ENCODE measurements at places on chromosomes 16 and 17.

GRCh38 chr16:67644038-67644437 is 906 bp upstream of the CARMIL2 start:
- DNase-seq = no peak

DNA sequence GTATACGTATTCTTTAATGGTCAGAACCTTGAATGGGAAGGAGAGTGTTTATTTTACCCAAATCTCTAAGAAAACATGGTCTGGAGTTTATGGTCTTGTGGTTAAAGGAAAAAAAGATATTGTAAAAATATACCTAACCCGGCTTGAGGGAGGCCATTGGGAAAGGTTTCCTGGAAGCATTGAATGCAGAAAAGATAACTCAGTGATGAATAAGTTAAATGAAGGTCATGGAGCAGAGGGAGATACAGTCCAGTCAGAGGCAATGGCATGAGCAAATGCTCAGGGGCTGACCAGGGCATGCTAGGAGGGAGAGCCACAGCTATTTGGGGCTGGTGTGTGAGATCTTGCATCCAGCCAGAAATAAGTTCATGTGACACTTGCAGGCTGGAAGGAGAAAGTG is 430.4 kb upstream of the CDH5 start:
- no peak for DNase-seq

GRCh38 chr16:880471-881171 is 80.1 kb upstream of the GNG13 start:
- DNase-seq = no peak

DNA sequence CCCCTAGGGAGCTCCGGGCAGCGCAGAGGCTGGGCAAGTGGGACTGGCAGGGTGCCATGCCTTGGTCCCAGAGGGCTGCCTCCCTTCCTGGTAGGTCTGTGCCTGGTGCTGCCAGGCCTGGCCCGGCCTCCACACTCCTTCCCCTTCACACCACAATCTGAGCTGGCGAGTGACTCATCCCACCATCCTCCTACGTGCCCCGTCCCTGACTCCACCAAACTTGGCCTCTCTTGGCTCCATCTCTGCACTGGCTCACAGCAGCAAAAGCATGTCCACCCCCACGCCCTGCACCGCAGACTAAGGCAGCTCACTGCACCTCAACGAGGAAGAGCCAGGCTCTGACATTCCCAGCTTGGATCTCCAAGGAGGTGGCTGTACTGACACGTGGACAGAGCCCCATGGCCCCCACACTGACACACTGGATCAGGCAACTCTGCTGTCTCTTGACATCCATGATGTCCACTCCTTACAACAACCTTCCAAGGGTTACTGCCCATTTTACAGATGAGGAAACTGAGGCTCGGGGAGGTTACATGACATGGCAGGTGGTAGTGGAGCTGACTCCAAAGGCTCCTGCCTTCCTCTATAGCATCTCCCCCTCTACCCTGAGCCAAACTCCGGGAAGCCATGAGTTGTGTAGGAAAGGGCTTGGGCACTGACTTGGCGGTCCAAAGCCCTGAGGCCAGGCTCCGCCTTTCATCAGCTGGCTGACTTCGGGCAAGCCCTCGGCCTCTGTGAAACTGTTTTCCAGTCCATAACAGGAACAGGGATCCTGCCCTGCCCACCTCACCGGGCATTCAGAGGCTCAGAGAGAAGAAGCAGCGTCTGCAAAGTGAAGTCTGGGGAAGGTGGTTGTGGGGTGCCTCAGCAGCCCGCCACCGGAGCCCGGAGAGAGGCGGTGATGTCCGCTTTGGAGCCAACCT is 20.1 kb upstream of the KRT19 start:
- DNase-seq = peak; percentile 91

GRCh38 chr17:29625037-29625750 is 2.5 kb upstream of the CORO6 start:
- DNase-seq = no peak

DNA sequence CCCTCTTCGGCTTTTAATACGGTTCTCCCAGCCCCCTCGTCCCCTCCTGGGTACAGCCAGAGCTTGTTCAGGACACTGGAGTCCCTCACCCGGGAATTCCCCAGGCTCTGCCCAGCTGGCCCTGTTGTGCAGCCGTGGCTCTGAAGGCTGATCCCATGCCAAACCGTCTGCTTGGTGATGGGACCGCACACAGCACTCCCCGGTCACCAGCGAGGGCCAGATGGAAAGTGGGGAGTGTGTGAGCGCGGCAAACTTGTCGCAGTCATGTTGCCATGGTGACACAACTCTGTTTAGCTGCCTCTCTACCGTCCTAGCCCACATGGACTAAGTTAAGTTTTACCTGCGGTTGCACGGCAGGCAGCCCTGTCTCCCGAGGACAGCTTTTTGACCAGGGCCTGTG is 107.9 kb downstream of the RAP1GAP2 start:
- DNase-seq = no peak

DNA sequence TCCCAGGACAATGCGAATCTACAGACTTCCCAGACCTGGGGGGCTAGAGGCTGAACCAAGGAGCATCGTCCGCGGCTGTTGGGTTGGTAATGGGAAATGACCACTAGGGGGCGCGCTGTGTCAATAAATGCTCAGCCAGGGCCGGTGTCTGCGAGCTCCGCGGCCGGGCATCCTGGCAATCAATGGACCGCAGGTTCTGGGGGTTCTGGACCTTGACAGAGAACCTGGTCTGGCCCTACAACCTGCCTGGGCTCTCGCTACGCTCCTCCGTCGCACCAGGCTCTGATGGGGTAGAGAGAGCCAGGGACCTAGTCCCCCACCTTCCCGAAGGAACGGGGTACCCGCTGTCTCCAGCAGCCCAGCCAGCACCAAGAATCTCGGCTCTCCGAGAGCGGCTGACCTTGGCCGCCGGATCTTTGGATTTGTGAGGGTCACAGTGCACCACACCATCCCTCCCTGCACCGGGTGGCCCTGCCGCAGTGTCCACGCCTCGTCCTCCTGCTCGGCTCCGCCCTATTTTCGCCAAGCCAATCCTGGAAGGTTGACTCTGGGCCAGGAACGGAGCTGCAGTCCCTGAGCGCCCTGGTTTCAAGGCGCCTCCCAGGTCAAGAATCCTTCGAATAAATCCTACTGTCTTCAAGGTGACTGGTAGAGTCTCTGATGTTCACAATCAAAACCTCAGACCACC is 20.4 kb upstream of the BEAN1 start:
- peak; percentile 49 for DNase-seq

DNA sequence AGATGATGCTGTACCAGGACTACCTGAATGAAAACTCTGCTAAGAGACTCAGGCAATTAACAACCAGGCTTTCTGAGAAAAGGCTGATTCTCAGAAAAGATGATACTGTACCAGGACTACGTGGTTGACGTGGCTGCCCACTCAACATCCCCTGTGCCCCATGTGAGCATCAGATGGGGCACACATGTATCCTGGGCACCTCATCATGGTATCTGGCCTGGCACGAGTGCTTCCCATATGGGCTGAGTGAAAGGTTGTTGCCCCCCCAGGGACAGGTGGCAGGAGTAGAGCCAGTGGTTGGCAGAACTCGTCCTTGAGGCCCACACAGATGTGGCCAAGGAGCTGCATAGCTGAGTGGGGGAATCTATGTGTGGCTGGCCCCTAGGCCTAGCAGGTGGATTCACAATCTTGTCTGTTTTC is 3.5 kb upstream of the CES4A start:
- DNase-seq = no peak

DNA sequence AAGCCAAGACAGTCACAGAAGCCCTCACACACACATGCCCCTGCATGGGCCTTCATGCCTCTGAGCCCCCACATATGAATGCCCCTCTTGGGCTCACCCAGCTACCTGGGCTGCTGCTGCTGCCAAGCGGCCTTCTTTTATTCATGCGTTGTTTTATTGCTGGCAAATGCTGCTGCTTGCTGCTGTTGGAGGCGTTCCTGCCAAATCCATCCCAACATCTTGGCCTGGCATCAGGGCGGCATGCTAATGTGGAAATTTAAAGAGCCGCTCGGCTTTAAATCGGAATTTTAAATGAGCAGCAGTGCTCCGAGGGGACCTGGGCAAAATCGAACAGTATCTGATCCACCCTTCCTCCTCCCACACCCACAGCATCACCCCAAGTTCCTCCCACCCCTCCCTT is 39.0 kb downstream of the NEUROD2 start:
- DNase-seq = no peak

GRCh38 chr17:74524653-74525464 is 6.4 kb downstream of the CD300LB start:
- no peak for DNase-seq

GRCh38 chr17:17115620-17116019 is 73.4 kb downstream of the MPRIP start:
- no peak for DNase-seq

DNA sequence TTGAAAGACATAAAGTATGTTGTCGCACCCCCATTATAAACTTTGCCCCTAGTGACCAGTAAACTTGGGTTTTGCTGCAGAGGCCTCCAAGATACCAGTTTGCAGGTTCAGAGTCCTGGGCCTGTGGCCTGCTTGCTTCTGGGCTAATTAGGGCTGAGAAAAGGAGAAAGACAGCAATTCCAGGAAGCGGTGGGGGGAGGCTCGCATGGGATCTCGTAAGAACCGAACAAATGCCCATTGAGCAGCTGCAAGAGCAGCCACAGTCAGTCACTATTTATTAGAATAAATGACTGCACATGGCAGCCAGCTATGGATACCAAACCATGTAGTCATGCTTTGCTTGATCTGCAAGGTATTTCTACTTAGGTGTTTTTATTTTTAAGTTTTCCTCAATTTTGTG is 4.9 kb downstream of the SHISA9 start:
- no peak for DNase-seq

DNA sequence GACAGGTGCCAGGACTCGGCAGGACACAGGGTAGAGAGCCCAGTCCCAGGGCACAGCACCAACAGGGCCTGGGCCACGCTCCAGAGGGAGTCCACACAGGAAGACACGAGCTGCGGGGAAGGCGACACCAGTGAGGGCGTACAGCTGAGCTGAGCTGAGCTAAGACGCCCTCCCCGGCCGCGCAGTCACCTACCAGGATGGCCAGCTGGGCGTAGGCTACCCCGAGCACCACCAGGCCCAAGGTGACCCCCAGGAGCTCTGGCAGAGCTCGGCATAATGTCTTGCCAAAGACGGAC is 42.6 kb downstream of the TSC2 start:
- no peak for DNase-seq

- peak; percentile 51 for DNase-seq
Observed at GRCh38 chr16:50102051-50102746, 36.4 kb downstream of the HEATR3 start.

GRCh38 chr17:56681561-56682266 is 88.2 kb downstream of the NOG start:
- DNase-seq = peak; percentile 90

DNA sequence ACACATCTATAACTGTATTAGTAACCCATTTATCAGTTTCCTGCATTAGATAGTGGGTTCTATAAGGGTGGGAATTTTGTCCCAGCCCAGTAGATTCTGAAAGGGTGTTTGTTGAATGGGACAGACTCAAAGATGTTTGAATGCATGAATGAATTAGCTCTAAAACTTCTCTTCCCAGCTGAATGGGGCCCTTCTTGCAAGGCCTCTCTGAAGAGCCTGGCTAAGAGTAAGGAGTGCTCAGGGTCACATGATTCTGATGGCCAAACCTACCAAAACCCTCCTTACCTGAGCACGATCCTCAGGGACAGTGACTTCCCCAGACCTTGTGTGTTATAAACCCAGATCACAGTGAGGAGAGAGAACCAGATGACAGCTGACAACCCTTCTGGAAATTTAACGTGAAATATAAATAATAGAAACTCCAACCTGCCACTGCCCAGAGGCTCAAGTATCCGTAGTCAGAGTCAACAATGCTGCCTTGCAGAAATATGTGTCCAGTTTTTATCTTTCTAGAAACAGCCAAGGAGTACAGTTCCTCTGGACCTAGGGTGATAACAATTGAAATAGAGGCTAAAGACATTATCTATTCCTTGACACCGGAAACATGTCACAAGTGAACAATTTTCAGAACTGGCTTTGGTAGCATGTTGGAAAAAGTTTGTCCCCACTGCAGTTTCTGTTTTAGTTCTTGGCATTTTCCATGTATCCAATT is 268.9 kb upstream of the MAF start:
- no peak for DNase-seq

DNA sequence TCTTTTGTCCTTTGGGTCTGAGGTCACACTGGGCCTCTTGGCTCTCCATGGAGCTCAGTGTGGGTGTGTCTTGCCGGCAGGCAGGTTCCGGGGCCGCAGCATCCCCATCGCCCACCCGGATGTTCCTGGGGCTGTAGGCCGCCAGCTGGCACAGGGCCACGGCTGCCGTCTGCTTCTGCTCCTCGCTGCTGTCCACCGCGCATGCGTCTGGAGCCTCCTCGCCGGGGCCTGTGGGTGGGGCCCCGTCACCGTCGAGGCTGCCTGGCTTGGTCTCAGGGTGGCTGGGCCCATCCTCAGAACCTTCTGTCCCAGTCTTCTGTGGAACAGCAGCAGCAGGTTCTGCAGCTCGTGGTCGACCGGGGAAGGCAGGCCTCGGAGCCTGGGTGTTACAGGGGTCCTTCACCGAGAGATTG is 9.6 kb downstream of the ZNF750 start:
- DNase-seq = no peak

GRCh38 chr16:88703486-88704309 is 2.5 kb downstream of the RNF166 start:
- DNase-seq = no peak

DNA sequence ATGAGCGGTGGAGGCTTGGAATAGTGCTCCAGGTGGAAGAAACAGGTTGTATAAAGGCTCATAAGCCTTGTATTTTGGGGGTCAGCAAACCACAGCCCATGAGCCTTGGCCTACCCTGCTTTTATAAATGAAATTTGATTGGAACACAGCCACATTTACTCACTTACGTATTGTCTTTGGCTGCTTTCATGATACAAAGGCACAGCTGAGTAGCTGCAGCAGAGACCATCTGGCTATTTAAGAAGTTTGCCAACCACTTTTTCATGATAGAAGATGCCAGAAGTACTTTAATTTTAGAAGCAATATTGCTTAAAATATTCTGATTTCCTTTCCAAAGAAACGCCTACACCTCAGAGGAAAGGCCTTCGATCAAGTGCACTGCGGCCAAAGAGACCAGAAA is 73.8 kb downstream of the C17orf58 start:
- DNase-seq = no peak

DNA sequence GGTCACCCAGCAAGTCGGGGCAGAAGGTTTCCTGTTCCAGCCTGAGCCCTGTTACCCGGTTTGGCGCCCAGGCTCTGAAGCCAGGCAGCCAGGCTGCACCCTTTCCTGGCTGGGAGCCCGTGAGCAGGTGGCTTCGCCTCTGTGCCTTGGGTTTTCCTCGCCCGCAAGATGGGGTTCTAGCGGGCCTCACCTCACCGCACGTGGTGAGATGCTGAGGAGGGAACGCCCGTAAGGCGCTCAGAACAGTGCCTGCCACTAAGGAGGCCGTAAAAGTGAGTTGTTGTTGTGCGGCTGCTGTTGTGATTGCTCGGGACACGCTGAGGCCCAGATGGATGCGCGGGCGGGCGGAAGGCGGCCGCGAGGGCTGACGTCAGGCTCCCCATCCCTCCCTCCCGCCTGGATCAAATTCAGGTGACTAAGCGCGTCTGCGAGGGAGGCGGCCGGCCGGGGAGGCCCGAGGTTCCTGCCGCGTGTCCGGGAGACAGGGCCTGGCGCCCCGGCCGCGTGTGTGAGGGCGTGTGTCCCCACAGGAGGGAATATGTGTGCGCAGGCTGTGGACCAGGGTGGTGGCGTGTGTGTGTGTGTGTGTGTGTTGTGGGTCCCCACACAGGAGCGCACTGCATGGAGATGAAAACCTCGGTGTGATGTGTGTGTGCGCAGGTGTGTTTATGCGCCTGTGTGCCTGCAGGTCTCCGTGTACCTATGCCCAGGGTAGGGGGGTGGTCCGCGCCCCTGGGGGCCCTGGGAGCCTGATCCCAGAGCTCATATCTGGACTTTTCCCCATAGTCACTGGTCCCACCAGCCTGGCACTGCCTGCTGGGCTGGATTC is 4.3 kb downstream of the CAMKK1 start:
- peak; percentile 71 for DNase-seq

Measured in HS-5 (cell line).